M059J (cell line): ENCODE measurements at places on chromosomes 2 and 18. TPM values are rescaled to one million over a fixed set of nuclear protein-coding genes. Genes with fewer than 3 reads are reported as not detected.

Gene FIGN
- total RNA-seq, result 1.5 and 3.4 TPM in 2 replicates

Gene NPPC
- not detected in 2 replicates for total RNA-seq

Gene GPAT2
- total RNA-seq, result not detected in 2 replicates

Gene CABYR
- 9.4 and 12.0 TPM in 2 replicates for total RNA-seq

Gene RTP5
- total RNA-seq, result not detected in 2 replicates

Gene CAPN14
- total RNA-seq, result 0.30 and 1.0 TPM in 2 replicates

Gene VIT
- total RNA-seq, result 34.0 and 44.7 TPM in 2 replicates

Gene HMSD
- 0.84 and 1.6 TPM in 2 replicates for total RNA-seq

Gene CRACDL
- total RNA-seq, result not detected in 2 replicates

Gene CCDC121
- 0.42 and 1.4 TPM in 2 replicates for total RNA-seq

DNA sequence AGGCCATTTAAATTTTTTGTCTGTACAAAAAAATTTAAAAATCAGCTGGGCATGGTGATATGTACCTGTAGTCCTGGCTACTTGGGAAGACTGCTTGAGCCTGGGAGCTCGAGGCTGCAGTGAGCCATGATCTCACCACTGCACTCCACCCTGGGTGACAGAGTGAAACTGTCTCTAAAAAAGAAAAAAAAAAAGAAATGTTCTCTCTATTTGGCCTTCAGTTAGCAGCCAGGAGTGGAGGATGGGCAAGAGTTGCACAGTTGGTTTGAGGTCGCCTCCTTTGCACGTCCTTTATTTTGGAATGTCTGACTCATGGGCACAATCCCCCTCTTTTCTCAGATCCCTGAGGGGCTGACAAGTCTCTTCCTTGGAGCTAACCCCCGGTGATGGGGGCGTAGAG lies 26.3 kb downstream of the ITM2C start:
- DNase-seq, result peak; percentile 66

DNA sequence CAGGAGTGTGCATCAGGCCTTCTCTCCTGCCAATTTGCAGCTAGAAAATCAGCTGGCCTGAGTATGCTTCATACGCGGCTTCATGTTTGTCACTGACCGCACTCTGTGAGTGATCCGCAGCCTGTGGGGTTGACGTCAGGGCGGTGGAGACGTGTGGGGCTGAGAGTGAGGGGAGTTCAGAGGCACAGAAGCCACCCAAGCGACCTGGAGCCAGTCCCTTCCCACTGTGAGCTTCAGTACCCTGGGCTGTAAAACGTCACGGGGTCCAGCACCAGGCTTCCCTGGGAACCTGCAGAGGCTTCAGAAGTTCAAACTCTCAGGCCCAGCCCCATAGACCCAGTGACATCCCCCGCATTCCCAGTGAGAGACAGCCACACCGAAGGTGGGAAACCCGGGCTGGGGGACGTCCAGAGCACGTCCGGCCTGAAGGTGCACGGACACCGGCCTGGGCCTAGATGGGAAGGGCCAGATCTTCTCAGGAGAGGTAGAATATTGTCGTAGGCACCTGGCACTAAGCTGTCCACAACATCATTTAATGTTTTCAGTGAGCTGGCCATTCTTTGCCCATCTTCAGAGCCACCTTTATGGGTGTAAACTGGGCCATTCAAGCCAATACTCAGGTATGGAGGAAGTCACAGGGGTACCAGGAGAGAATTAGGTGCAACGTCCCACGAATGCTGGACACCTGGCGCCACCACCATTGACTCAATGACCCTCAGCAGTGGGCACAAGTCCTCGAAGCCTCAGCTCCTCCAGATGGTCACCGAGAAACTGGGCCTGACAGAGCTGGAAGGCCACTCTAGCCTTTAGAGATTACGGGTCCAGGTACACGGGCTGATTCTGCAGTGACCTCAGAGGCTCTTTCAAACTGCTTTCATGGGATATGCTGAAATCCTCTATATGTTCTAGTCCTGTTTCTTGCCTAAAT lies 235.6 kb upstream of the MYT1L start:
- no peak for DNase-seq

DNA sequence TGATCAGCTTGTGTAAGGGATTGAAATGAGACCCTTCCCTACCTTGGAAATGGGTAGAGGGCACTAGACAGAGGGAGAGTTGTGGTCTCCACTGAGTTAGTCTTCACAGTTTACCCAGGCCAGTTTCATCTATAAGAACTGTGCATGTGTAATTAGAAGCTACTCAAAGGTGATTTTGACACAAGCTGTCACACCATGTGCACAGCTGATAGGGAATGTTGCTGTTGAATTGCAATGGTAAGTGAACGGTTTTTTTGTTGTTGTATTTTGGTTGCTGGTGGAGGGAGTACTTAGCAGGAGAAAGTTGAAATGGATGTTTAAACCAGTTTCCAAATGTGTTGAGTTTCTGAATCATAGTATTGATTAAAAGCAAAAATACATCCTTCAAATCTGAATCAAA lies 168.9 kb downstream of the LCLAT1 start:
- no peak for DNase-seq

DNA sequence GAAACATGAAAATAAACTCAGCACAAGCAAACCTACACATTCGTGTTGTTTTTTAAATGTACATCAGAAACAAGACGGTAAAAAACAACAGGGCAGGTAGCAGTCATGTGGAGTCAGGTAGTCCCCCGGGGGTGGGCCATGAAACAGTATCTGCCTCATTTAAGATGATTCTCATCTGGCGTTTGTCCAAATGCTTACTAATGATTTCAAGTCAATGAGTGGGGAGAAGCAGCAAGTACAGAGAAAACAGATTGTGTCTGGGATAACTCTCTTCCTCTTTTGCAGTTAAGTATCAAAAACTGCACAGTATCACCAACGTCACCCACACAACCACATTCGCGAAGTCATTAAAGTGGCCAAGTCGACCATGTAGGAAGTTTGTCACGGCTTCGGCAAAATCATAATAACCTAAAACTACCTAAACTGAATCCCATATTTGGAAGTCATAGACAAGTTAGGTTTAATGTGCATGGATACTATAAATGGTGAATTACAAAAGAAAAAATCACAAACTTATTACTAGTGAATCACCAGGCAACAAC lies 1.3 kb downstream of the LAPTM4A start:
- peak; percentile 76 for DNase-seq

DNA sequence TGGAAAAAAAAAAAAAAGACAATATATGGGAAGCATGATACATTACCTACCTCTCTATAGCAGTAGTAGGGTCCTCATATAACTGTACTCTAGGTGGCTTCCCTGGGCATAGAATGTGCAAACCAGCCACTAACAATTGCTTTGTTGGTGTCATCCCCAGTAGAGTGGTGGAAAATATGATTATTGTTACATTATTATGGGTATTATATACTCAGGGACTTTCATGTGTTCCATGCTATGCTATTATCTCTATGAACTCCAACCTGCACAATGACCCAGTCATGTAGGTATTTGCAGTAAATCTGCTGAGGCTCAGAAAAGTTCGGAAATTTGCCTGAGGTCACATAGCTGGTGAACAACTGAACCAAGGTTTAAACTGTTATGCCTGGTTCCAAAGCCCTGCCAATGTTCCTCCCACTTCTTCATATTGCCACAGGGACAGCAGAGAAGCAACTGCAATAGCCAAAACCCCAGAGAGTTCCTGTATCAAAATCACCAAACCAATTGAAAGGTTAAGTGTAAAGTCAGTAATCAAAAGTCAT lies 52.6 kb upstream of the MAP4K4 start:
- DNase-seq, result no peak

DNA sequence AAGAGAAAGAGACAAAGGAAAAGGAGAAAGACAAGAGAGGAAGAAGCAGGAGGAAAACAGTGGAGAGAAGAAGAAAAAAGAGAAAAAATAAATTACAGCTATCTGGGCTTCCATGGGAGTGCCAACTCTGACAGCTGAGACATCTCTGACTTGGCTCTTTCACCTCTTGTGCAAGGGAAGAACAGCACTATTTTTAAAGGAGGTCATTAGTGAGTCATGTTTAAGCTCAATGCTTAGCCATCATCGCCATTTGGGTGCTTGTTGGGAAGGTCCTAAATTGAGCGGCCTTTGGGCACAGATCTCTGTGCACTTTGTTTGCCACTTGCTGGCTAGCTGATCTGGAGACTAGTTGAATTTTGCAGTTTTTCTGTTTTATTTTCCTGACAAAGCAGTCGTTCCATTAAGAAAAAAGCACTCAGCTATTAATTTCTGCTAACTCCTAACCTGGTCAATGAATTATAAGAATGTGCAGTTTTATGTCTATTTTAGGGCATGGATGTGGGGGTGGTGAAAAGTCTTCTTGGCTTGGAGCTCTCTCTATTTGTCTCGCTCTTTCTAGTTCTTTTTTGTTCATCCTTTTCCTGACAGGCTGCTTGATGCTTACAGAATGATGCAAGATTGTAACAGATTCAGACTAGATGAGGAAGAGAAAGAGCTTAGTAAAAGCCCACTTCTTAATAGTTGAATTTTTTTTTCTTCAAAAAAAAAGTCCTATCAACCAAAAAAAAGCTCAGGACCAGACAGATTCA lies 231.5 kb downstream of the SLC8A1 start:
- DNase-seq, result peak; percentile 49

GRCh38 chr2:106990297-106990696 lies 104.3 kb upstream of the ST6GAL2 start:
- DNase-seq, result peak; percentile 8

DNA sequence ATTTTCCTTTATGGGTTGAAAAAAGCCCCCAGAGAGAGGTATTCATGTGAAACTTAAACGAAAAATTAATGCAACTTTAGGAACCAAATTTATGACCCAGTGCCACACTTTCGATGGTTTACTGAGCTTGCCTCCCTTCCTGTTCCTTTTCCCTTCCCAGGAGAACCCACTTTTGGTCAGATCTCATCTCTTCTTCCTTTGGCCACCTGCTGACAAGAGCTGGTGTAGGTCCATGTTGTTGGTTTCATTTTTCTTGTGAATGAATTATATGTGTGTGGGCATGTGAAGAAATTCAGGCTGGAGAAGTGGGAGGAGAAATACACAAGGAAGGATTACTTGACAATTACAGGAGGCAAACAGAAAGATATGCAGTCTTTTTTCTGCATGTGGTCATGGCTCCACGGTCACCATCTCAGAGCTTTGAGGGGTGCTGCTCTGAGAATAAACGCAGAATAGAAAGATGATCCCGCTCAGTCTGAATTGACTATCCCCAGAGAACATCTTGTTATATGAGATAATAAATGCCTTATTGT lies 111.3 kb upstream of the TCF4 start:
- DNase-seq, result no peak

DNA sequence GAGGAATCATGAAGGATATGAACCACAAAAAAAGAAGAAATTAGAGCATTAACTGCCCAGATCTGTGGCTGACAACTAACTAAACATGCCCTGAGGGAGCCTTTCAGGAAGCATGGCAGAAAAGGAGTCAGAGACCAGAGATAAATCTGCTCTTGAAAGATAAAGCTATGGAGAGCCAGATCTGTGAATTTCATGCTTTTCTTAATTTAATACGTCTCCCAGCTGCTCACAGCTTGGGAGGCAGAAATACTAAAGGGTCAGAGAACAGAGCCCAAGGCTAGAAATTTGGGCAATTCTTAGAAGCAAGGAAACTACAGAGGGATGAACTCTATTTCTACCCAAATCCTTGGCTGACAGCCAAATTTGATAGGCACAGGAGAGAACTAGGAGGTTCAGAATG lies 223.0 kb upstream of the DPP10 start:
- no peak for DNase-seq

GRCh38 chr2:177164584-177165052 lies 48.0 kb upstream of the HNRNPA3 start:
- DNase-seq, result peak; percentile 75

DNA sequence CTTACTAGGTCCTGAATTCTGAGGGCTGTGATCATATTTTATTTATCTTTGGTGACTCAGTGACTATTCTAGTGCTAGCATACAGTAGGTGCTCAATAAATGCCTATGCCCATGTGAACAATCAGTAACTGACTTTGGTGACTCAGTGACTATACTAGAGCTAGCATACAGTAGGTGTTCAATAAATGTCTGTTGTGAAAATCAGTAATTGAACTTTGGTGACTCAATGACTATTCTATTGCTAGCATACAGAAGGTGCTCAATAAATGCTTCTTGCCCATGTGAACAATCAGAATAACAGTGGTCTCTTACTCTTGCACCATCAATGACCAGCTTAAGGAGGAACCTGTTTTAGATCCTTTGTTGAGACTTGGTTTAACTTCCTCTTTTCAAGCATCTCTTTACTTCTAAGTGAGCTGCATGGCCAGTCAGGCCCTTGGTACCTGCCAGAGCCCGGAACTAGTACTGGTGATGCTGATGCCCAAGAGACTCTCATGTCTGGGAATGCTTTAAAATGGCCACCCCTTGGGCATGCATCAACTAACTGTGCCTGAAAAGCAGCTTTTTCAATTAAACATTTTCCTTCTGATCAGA lies 214.9 kb upstream of the SPRED2 start:
- DNase-seq, result no peak

- no peak for DNase-seq
These were observed 158.6 kb upstream of the DLX2 start for GRCh38 chr2:172261292-172261691.

GRCh38 chr18:80127635-80128034 lies 18.6 kb downstream of the ADNP2 start:
- no peak for DNase-seq
